ENCODE measurements at places on chromosomes 2 and 18. TPM values are rescaled to one million over a fixed set of nuclear protein-coding genes. Genes with fewer than 3 reads are reported as not detected.

- H3K4me1 ChIP-seq = peaks cover 5% of the 10 kb centered on the region
- no peak overlapping the region for H3K4me3 ChIP-seq
- H3K27me3 ChIP-seq = no peaks in the 10 kb centered on the region
- H3K27ac ChIP-seq = no peak overlapping the region
- DNase-seq = no peak
These were observed 244.5 kb downstream of the TXNL1 start for GRCh38 chr18:56393870-56394269.

DNA sequence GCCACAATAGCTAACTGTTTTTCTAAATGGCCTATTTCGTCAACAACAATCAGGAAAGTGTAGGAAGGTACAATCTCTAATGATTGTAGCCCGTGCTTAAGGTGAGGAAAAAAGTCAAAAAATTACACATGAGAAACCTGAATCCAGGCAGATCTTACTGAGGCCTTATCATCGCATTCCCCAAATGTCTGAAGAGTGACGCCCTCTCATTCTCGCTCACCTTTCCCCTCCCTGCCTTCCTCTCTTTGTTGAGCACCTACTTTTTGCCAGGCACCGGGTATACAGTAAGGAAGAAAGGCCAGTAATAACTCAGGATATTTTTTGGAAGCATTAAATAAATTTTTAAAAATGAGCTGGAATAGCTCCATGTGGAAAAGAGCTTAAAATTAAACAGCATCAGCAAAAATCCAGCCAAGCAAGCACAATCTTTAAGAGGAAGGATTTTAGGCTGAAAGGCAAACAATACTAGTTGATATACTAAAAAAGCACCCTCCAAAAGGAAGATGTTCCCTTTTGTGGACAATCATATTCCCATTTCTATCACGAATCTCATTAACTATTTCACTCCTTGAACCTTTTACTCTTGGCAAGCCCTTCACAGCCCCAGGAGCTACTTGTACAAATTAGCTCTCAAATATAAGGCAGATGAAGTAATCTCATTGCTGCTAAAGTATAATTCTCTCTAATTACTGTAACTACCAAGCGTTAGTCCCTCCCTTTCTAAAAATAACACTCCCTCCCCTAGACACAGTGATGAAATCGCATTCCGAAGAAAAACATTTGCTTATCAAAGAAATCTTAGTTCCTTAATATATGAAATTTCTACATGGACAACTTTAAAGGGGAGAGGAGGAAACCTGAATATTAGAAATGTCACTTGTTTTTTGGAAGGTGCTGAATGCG is 40.0 kb downstream of the STAT1 start:
- H3K4me3 ChIP-seq = no peak overlapping the region
- no peaks in the 10 kb centered on the region for H3K27me3 ChIP-seq
- H3K36me3 ChIP-seq = peaks cover 73% of the 10 kb centered on the region
- H3K4me1 ChIP-seq = peaks cover 2% of the 10 kb centered on the region
- no peak overlapping the region for H3K27ac ChIP-seq
- no peak for DNase-seq

- no peak overlapping the region for H3K27ac ChIP-seq
- no peak overlapping the region for H3K4me3 ChIP-seq
- peaks cover 52% of the 10 kb centered on the region for H3K27me3 ChIP-seq
- peaks cover 28% of the 10 kb centered on the region for H3K4me1 ChIP-seq
- DNase-seq = no peak
These were observed 6.0 kb upstream of the OTX1 start for GRCh38 chr2:63044362-63045327.

DNA sequence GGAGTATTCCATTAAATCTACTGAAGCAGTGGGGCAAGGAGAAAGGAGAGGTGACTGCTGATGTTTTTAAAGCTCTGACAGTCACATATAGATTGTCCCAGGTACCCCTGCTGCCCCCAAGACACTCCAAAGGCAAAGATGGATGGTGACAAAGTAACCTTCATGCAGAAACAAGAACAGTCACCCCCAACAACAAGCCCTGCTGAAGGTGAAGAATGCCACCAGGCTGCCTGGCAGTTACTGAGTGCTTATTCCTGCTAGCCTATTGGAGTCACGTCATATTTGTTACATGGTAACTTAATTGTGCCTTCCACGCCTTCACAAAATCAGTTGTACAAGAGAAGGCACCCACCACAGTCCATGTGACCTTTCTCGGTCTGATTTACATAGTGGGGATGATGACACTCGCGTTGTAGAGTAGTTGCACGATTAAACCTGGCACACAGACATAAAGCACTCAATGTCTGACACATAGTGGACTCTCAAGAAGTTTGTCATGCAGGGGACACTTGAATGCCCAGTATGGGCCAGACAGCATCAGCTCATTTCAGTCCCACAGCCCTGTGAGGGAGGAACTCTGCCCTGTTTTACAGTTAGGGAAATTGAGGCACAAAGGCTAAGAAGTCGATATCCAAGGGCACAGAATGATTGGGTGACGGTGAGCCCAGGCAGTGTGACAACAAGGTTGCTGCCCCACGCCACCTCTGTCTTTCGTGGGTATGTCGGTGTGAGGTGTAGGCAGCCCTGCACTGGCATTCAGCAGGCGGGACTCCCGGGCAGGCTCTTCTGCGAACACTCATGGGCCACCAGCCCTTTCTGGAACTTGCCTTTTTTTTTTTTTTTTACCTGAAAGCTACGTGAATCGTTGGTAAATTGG is 62.7 kb downstream of the ZCCHC2 start:
- H3K4me1 ChIP-seq = peaks cover 14% of the 10 kb centered on the region

DNA sequence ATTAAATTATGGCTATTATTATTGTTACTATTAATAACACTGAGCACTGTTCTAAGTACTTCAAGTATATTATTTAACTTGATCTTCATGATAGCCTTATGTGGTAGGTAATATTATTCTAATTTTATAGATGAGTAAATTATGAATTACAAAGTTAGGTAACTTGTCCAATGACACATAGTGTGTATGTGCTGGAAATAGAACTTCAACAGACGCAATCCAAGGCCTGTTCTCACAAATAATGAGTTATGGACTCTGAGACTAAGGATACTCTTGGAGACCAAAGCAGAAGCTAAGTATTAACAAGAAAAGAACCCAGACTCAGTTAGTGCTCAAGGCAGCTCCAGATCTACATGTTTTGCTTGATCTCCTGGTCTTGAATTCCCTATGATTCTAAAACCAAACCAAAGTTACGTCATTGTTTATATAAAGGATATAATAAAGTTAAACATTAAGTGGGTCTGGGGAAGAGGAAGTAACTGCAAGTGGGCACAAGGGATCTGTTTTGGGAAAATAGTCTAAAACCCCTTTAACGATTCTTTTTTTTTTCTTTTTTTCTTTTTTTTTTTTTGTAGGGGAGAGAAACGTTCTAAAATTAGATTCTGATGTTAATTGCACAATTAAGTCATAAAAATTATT is 211.3 kb downstream of the ERBB4 start:
- no peak overlapping the region for H3K4me3 ChIP-seq
- no peak overlapping the region for H3K27ac ChIP-seq
- H3K4me1 ChIP-seq = peaks cover 3% of the 10 kb centered on the region
- no peak for DNase-seq

DNA sequence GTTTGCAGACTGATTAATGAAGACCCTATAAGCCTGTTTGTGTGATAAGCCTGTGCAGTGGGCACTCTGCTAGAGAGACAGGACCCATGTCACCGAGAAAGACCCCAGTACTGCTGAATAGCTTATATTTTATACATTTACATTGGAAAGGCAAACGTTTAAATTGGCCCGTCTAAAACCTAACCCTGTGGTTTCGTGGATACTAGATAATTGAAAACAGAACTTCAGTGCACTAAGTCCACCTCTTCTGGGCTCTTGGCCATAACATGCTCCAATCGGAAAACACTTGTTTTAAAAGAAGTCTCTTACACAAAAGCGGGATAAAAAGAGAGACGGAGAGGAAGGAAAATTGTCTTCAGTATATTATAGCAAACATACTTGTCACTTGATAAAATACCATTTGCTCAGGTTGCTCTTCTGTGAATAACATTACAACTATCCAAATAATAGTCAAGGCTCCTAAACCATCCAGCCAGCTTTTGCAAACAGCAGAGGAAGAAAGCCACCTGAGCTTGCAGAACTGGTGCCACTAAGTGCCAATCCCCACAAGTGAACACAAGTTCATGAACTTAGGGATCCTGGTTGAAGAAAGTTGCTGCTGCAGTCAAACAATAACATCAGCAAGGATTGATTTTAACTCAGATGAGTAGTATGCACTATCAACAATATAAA is 218.4 kb upstream of the FN1 start:
- H3K27me3 ChIP-seq = no peaks in the 10 kb centered on the region
- DNase-seq = no peak
- peaks cover 7% of the 10 kb centered on the region for H3K36me3 ChIP-seq
- H3K4me3 ChIP-seq = no peak overlapping the region
- peak overlapping the region; percentile 86 for H3K27ac ChIP-seq
- H3K4me1 ChIP-seq = peaks cover 82% of the 10 kb centered on the region

DNA sequence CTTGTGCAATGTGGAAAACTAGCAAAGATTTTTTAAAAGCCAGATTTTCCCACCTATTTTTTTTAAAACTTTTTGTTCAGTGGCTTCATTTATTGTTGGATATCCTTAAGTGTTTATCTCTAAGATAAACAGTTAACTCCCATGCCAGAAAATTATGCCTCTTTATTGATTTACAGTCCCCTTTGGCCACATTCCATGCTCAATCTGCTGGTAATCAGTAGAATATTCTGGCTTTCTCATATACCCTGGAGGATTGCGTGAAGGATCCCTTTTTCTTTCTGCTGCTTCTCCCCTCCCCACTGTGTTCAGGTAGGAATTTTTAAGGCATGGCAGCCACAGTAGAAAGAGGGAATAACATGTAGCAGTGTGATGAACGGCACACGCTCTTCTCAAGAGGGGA is 2.6 kb downstream of the GRHL1 start:
- DNase-seq = no peak
- H3K27ac ChIP-seq = no peak overlapping the region
- peaks cover 41% of the 10 kb centered on the region for H3K27me3 ChIP-seq
- H3K4me3 ChIP-seq = no peak overlapping the region

DNA sequence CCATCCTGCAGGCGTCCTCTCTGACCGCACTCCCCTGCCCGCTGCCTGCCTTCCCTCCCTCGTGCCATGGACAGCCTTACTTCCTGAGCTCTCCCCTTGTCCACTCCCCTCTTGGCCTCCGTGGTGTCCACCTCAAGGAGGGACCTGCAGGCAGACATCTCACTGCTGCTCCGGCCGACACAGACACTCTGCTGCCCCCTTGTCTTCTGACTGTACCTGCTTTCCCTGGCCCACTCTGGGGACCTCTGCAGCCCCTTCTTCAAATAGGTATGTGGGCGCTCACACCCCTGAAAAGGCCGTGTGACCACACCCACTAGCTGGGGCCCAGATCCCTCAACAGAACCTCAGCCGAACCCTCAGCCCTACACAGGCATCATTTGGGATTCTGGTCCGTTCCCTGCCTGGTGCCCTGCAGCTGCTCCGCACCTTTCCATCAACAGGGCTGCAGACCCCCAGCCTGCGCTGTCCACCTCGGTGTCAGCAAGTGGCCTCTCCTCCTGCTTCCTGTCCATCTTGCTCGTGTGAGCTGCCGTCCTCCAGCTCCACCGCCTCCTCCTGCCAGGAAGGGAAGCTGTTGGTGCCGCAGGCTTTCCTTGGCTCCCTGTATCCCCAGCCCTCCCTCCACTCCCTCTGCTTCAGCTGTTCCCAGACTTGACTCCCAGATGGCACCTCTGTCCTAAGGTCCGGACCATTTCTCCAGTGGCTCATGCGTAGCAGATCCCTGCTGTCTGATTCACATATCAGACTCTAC is 94.1 kb downstream of the KLHL29 start:
- H3K36me3 ChIP-seq = no peaks in the 10 kb centered on the region
- DNase-seq = no peak
- H3K27me3 ChIP-seq = no peaks in the 10 kb centered on the region
- no peak overlapping the region for H3K4me3 ChIP-seq
- no peak overlapping the region for H3K27ac ChIP-seq

DNA sequence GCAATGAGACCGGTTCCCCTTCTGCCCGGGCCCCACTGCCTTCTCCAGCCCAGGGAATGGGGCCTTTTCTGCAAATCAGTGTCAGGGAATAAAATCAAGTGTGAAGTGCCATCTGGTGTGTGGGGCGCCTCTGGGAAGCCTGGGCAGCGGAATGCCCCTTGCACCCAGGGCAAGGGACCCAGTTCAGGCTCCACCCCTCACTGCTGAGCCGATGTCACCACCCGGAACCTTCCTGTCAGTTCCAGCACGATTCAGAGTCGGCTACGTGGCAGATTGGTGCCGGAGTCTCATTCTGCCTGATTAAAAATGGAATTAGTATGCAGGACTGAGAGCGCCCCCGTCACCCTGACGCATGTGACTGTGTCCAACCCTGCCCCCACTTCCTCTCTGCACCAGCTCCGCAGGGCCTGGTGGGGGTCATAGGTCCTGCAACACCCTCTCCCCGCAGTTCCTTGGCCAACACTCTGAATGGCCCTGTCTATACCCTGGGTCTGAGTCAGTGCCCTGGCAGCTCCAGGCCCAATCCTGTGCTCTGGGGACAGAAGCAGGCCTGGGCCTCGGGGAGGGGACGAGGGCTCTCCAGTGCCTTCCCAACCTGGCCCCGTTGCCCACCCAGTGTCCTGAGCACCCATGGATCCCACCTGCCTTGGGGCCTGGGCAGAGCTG is 8.2 kb upstream of the ALPI start:
- H3K36me3 ChIP-seq = no peaks in the 10 kb centered on the region
- no peak overlapping the region for H3K27ac ChIP-seq
- DNase-seq = no peak
- peaks cover 6% of the 10 kb centered on the region for H3K27me3 ChIP-seq
- H3K4me3 ChIP-seq = no peak overlapping the region
- H3K4me1 ChIP-seq = no peaks in the 10 kb centered on the region

GRCh38 chr18:55997151-55997561 is 409.2 kb upstream of the TCF4 start:
- no peaks in the 10 kb centered on the region for H3K27me3 ChIP-seq
- H3K36me3 ChIP-seq = no peaks in the 10 kb centered on the region
- peak overlapping the region; percentile 32 for H3K27ac ChIP-seq
- H3K4me3 ChIP-seq = no peak overlapping the region
- H3K4me1 ChIP-seq = peaks cover 33% of the 10 kb centered on the region

- H3K4me1 ChIP-seq = peaks cover 4% of the 10 kb centered on the region
- DNase-seq = peak; percentile 53
- H3K36me3 ChIP-seq = no peaks in the 10 kb centered on the region
- H3K27me3 ChIP-seq = no peaks in the 10 kb centered on the region
- H3K27ac ChIP-seq = no peak overlapping the region
These were observed 106.4 kb upstream of the SMIM21 start for GRCh38 chr18:75533950-75534349.

DNA sequence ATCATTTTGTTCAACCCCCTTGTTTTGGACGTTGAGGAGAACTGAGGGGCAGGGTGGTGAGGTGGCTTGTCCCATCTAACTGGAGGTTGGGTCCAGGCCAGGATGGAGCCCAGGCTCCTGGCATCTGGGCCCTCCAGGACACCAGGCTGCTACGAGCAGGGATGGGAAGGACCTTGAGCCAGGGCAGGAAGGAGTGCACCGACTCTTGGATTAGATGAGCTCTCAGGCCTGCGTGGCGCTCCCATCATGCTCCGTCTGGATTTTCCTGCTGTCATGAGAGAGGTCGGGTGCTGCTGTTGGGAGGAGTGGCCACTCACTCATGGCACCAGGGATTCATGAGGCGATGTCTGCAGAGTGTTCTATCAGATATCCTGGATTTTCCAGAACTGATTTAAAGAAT is 18.3 kb upstream of the ALLC start:
- no peaks in the 10 kb centered on the region for H3K27me3 ChIP-seq
- H3K27ac ChIP-seq = no peak overlapping the region
- H3K36me3 ChIP-seq = no peaks in the 10 kb centered on the region
- no peak overlapping the region for H3K4me3 ChIP-seq
- peak; percentile 77 for DNase-seq

Gene ITGA4
- 5.7 TPM for total RNA-seq

Gene MTCL1
- total RNA-seq = 56.9 TPM

Gene ZNF396
- total RNA-seq = 1.9 TPM

Gene KCNG3
- not detected for total RNA-seq

Gene TMEM127
- 61.8 TPM for total RNA-seq
